ENCODE measurements at places on chromosomes 16 and 17. TPM values are rescaled to one million over a fixed set of nuclear protein-coding genes. Genes with fewer than 3 reads are reported as not detected.

GRCh38 chr16:85555719-85556455 lies 57.2 kb upstream of the GSE1 start:
- no peak for DNase-seq

- no peak for DNase-seq
Measured at GRCh38 chr17:14297161-14297851, 3.6 kb upstream of the HS3ST3B1 start.

The HS3ST6 gene
- 0.21 TPM for polyA plus RNA-seq

DNA sequence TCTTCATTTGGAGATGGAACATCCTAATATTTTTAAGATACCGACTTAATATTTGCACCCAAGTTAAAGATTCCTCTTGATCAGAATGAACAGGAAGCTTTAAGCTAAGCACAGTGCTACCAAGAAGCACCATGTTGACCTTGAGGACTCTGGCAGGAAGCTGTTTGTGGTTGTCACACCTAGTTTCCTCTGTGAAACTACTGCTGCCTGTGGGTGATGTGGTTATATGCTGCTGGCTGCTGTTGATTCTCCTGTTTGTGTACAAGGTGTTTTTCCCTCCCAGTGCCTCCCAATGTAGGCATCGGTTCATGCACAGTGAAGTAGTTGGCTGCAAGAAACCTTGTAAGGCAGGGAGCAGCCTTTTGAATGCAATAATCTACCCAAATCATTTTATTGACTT lies 23.4 kb downstream of the RBL2 start:
- no peak for DNase-seq

GRCh38 chr17:66777689-66778225 lies 57.2 kb upstream of the CACNG5 start:
- DNase-seq = no peak

- DNase-seq = no peak
Measured at GRCh38 chr16:17510567-17510966, 39.8 kb upstream of the XYLT1 start.

The GCGR gene
- polyA plus RNA-seq = not detected

DNA sequence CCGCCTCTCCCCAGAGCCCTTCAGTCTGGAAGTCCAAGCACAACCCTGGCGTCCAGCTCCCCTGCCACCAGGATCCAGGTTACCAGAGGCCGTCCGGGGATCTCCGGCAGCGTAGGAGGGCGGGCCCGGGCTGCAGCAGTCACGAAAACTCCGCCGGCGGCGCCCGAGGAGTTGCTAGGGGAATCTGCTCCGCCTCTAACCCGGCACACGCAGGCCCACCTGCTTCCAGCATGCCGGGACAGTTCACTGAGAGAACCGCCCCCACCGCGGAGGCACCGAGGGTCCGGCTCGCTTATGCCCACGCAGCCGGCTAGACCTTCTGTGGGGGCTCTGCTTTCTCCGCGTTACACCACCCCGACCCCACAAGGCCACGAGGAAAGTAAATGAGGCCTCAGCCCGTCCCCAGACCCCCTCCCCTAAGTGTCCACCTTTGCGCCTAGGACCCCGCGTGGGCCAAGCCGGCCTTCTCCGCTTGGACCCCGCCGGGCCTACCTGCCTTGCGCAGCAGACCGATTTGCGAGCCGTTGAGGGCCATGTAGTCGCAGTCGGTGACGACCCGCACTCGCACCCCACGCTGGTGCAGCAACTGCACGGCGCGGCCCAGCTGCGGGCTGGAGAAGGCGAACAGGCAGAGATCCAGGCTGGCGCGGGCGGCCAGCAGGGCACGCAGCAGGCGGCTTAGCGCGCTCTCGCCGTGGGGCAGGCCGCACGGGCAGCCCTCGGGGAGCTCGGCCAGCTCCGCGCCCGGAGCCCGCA lies 587 bp downstream of the PLD6 start:
- peak; percentile 62 for DNase-seq

DNA sequence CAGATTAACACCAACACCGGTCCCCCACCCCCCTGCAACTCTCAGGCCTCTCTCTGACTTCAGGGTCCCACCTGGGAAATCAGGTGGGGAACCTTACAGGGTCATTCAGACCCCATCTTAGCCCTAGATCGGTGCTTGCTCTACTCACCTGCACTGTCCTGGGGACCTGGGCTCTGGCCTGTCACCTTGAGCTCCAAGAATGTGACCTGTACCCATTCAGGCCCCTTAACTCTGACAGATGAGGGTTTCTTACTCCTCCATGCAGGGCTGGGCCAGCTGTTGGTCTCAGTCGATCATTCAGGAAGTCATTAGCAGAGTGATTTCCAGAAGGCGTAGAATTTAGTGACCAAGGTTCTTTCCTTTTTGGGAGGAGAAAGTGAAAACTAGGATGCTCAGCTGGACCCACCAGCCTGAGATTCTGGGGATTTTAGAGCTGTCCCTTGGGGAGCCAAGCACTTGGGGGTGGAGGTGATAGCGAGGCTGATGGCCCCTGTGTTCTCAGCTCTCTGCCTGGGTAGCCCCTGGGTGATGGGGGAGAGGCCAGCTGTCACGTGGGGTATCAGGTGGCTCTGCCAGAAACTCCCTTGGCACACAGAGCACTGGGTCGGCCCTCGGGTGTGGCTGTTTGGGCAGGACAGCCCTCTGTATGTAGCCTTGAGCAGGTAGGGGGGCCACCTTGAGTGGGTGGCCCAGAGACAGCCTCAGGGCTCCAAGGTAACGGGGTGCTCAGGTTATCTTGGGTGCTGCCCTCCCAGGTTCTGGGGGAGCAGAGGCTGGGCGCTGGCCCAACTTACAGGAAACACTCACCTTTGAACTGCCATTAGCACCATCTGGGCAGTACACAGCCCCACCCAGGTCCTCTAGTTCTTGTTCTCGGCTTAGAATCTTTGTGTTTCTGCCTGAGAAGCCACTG lies 724 bp downstream of the MVP start:
- no peak for DNase-seq

The SMIM22 gene
- polyA plus RNA-seq = not detected

DNA sequence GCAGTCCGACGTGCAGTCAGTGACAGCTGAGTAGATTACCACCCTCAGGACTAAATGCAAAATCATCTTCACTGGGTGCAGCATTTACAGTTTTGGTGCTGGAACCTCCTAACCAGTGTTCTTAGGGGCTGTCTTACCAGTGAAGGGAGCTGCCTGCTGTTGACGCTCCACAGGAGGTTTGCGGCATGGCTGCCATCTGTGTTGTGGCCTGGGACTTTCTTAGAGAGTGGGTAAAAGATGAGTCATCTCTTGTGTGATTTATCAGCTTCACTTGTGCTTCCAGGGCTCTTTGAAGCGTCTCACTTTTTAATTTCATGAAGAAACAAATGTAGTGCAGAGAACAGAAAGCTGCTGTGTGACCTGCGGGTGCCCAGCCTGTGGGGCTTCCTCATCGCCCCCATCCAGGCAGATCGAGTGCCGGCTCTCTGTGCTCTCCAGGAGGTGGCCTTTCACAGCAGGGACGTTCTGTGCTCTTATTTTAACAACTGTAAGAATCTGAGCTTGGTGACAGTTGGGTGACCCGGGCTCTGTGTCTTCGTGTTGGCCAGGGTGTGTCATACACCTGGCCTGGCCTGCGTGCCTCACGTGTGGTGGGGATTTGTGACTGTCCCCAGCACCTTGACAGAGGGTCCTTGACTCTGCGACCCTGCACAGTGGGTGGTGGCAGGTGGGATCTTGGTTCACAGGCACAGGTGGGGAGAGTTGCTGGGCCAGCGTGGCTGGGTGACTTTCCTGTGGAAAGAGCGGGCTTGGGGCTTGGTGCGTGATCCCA lies 24.3 kb upstream of the ZNF750 start:
- no peak for DNase-seq

The TMED6 gene
- polyA plus RNA-seq = 1.5 TPM

The PERCC1 gene
- 0.43 TPM for polyA plus RNA-seq

The CCL4 gene
- 3.2 TPM for polyA plus RNA-seq

DNA sequence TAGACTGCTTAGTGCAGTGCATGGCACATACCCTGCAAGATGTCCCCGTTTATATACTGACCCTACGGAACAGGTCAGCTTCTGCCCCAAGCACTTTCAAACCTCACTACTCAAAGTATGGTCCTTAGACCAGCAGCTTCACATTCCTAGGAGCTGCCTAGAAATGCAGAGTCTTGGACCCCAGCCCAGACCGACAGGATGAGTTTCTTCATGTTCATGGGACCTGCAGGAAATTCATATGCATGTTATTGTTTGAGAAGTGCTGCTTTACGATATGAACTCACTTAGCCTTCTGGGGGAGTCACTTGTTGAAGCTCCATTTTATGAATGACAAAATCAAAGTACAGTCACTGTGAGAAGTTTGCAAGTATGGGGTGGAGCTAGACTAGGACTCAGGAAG lies 82.6 kb downstream of the DYNLRB2 start:
- DNase-seq = no peak

DNA sequence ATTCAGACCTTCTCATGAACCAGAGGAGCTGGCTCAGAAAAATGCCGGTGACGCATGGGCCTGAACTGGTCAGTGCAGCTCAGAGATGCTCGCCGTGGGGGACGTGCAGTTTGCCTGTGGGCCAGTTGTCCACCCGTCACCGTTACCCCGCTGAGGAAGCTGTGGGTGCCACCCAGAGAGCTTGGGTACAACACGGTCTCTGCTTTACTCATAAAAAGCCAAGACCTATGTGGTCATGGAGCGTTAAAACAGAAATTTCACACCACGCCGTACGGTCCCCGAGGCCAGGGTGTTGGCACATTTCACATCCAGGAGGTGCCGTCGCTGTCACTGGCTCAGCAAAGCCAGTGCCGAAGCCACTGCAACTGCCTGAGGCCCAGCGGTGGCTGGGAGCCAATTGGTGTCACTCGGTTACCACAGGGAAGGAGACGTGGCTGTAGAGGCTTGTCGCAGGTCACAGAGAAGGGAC lies 120.9 kb downstream of the METRNL start:
- no peak for DNase-seq

DNA sequence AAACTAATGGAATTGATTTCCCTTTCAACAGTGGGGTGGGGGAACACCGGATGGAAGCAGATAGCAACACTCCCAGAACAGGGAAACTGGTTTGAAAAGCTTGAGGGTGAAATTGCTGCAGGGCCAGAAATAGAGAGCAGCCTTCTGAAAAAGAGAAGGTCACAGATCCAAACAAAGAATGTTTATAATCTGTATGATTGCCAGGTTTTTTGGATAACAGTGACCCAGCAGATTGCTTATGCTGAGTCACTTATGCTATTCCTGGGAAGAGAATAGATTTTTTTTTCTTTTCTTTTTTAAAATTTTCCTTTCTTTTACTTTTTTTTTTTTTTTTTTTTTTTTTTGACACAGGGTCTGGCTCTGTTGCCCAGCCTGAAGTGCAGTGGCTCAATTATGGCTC lies 641.3 kb downstream of the KCNJ2 start:
- DNase-seq = no peak
